ENCODE measurements at places on chromosomes 16 and 17. TPM values are rescaled to one million over a fixed set of nuclear protein-coding genes. Genes with fewer than 3 reads are reported as not detected.

ANKS4B gene
- polyA plus RNA-seq = not detected

CPHXL2 gene
- polyA plus RNA-seq = not detected

VKORC1 gene
- polyA plus RNA-seq = 188 TPM

C17orf78 gene
- not detected for polyA plus RNA-seq

P2RX1 gene
- 3.6 TPM for polyA plus RNA-seq

KCNJ18 gene
- polyA plus RNA-seq = not detected

HCRT gene
- 1.9 TPM for polyA plus RNA-seq

MYL11 gene
- polyA plus RNA-seq = 0.69 TPM

SLC16A13 gene
- polyA plus RNA-seq = 7.2 TPM

COPZ2 gene
- polyA plus RNA-seq = 23.5 TPM

HS3ST3A1 gene
- polyA plus RNA-seq = 8.2 TPM

TRIM72 gene
- not detected for polyA plus RNA-seq

ST6GALNAC1 gene
- polyA plus RNA-seq = not detected

FTO gene
- 116 TPM for polyA plus RNA-seq

TP53TG3F gene
- not detected for polyA plus RNA-seq

HBA2 gene
- not detected for polyA plus RNA-seq

NEUROD2 gene
- polyA plus RNA-seq = not detected

GSG1L gene
- not detected for polyA plus RNA-seq

AP1G1 gene
- polyA plus RNA-seq = 21.1 TPM

SKAP1 gene
- polyA plus RNA-seq = not detected

CETP gene
- 0.49 TPM for polyA plus RNA-seq

PYDC1 gene
- polyA plus RNA-seq = 0.30 TPM

OR4D2 gene
- not detected for polyA plus RNA-seq

BAHCC1 gene
- 20.0 TPM for polyA plus RNA-seq

KRT33A gene
- polyA plus RNA-seq = not detected

RHBDL1 gene
- polyA plus RNA-seq = 4.7 TPM

SLC5A11 gene
- not detected for polyA plus RNA-seq

All from cardiac muscle cell (in vitro differentiated cells and primary cell).